ENCODE measurements at places on chromosomes 6 and 20.

DNA sequence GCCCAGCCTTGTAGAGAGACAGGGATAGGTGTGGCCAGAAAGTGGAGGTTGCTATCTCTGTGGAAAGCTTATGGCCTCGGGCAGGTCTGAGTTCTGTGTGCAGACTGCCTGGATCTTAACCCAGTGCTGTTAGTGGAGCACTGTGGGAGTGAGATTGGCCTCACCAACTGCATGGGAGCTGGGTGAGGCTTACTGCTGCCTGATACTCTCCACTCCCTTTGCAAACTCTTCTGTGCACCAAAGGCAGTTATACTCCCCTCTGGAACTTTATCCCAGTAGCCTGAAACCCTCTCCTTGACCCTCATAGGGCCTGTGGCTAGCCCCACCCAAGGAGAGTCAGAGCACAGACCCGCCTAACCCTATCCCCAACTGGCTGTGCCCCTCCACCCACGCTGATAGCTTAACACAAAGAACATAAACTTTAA lies 41.4 kb upstream of the PKIB start:
- DNase-seq = no peak

DNA sequence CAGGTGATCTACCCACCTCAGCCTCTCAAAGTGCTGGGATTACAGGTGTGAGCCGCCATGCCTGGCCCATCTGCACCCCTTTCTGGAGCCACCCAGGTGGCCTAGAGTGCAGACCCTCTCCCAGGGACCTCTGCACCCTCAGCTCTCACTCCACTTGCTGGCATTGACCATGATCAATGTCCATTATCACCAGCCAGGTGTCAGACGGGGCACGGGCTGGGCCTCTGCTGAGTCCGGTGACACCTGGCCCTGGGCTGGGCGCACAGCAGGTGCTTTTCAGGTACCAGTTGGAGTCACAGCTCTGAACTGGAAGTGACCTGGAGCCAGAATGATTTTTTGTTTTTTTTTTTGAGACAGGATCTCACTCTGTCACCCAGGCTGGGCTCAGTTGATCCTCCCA lies 91.8 kb upstream of the PMEPA1 start:
- no peak for DNase-seq

- DNase-seq = peak; percentile 81
Measured at GRCh38 chr6:37940074-37940847, 120.7 kb downstream of the ZFAND3 start.

- DNase-seq = no peak
Measured at GRCh38 chr20:13813910-13814309, 29.1 kb downstream of the NDUFAF5 start.

DNA sequence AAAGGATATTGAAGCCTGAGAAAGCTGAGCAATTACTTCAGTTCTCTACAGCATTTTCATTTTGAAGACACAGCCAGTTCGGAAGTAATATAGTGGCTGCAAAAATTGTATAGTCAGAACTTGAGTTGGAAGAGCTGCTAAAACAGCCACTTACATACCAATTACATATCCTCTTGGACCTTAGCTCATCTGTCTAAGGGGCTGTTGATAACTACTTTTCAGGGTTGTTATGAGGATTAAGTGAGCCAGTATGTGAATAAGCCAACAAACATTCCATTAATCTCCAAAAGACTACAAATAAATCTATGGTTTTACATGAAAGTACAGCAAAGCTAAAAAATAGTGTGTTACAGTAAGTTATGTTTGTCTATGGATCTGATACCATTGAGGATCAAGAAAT lies 59.7 kb downstream of the TMEM200A start:
- DNase-seq = no peak

- DNase-seq = no peak
Measured at GRCh38 chr6:5462856-5463255, 201.5 kb downstream of the FARS2 start.

GRCh38 chr6:70709826-70710225 lies 42.1 kb downstream of the SMAP1 start:
- DNase-seq = no peak

DNA sequence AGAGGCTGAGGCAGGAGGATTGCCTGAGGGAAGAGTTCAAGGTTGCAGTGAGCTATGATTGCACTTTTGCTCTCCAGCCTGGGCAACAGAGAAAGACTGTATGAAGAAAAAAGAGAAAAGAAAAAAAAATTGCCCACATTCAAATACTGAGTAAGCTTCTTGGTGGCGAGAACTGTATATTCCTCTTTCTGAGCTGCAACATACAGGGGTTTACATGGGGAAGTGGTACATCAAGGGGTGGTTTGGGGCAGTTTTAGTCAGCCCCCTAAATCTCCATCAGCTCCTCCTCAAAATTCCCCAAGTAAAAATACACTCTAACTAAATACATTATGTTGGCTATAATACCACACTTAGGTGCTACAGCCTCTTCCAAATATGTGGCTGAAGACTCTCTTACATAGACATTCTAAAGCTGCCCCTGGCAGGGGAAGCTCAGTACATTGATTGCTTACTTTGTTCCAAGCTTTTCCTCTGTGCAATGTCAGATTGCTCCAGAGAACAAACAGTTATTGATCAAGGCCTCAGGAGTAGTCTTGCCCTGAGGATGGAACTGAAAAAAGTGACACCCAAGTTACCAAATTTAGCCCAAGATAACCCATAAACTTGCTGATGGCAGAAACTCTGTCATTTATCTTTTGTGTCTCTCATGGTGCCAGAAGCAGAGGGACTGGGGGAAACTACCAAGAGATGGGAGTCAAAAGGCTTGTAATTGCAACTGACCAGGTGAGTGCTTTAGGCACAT lies 107.4 kb upstream of the RIPOR2 start:
- no peak for DNase-seq

DNA sequence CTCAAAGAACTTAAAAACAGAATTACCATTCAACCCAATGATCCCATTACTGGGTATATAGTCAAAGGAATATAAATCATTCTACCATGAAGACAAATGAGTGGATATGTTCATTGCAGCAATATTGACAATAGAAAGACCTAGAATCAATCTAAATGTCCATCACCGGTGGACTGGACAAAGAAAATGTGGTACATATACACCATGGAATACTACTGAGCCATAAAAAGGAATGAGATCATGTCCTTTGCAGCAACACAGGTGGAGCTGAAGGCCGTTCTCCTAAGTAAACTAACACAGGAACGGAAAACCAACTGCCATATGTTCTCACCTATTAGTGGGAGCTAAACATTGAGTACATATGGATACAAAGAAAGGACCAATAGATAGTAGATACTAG lies 576.7 kb upstream of the CITED2 start:
- DNase-seq = no peak

DNA sequence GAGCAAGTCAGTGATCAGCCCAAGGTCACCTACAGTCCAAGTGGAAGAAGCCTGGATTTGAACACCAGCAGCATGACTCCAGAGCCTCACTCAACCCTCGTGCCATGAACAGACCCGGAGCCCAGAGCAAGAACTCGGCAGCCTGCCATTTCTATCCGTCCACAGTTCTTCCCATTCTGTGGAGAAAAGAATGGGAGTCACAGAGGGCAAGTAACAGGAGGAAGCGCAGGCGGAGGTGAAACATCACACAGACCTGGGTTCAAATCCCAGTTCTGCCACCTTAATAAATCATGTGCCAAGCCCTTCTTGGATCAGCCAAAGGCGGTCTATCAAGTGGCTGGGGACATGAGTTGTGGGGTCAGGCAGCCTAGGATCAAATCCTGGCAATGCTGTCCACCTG lies 4.3 kb downstream of the PREX1 start:
- no peak for DNase-seq

- no peak for DNase-seq
Measured at GRCh38 chr6:54044059-54044458, 67.2 kb upstream of the MLIP start.

Data from testis (tissue), 5 donors.